Panc1 (cell line): ENCODE measurements at places on chromosomes 11 and 22. TPM values are rescaled to one million over a fixed set of nuclear protein-coding genes. Genes with fewer than 3 reads are reported as not detected.

TRIM29 gene
- total RNA-seq: 0.64 TPM

MMP12 gene
- total RNA-seq: not detected

PATE4 gene
- total RNA-seq: not detected

CD6 gene
- 1.1 TPM for total RNA-seq

GAB4 gene
- not detected for total RNA-seq
